ENCODE measurements at places on chromosomes 3 and 15.

DNA sequence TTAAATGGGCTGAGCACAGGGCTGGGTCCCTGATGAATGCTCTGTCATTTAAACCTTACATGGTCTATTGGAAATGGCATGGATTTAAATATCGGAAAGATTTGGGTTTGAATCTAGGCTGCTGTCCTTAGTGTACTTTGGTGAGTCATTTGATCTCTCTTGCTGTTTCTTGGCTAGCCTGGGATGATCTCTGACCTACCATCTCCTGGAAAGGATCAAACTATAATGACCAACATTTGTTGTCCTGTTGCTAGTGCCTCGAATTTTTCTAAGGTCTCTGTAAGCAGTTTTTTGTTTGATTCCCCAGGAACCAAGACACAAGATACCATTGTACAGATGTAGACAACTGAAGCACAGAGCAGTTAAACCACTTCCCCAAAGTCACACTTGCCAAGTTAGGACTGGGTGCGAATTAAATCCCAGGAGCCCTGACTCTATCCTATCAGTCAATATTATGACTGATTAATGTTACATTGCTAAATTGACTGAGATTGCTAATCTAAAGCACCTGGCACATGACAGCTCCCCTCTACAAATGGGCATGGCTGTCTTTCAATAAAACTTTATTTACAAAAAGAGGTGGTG lies 244.9 kb upstream of the MCTP2 start:
- DNase-seq, result no peak

DNA sequence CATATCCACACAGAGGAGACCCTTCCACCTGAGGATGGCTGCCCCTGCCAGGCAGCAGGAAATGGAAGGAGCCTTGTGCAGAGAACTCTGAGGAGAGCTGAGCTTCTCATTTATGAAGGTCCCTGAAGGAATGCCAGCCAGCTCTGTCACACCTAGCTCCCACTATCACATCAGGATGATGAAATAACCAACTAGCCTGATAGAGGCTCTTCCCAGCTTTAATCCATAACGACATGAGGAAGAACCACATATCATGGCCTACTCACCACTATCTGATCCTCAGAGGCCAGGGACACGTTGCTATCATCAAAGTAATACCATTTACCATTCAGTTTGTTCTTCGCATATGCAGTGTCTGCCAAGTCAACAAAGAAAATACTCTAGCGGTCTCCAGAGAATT lies 1.5 kb upstream of the C3orf62 start:
- no peak for DNase-seq

- DNase-seq, result no peak
Observed at GRCh38 chr3:86782866-86783265, 208.1 kb downstream of the VGLL3 start.

GRCh38 chr3:187619461-187619860 lies 50.7 kb downstream of the SST start:
- no peak for DNase-seq

DNA sequence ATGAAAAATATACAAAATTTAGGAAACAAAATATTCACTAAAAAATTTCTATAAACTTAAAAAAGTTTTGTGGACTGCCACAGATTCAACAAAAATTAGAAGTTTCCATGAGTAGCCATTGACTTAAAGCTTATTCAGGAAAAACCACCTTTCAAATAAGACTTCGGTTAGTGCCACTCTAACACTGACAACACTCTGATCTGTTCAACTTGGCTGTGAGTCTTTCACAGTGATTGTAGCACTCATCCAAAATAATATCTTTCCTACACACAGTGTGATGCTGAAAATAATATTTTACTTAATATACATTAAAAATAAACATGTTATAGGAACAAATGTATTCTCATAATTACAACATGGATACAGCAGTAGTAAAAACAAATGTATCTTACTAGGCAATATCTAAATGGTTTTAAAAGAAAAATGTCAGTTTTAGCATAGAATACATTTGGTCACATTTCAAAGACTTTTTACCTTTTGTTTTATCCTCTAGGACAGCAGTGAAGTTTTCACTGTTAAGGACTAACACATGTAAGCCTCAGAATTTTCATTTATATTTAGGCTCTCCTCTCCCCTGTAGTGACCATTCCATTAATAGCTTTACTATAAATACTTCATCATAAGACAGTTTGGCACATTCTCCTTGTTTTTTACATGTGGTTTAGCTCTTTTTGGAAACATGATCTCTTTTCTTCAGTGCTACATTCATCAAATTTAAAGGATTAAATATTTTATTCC lies at the start of gene ASB14:
TSS of gene ASB14 (minus strand) at position 527 of the 738 bp plus-strand sequence. CDS start 652 bp downstream, outside the sequence.
- no peak for DNase-seq

DNA sequence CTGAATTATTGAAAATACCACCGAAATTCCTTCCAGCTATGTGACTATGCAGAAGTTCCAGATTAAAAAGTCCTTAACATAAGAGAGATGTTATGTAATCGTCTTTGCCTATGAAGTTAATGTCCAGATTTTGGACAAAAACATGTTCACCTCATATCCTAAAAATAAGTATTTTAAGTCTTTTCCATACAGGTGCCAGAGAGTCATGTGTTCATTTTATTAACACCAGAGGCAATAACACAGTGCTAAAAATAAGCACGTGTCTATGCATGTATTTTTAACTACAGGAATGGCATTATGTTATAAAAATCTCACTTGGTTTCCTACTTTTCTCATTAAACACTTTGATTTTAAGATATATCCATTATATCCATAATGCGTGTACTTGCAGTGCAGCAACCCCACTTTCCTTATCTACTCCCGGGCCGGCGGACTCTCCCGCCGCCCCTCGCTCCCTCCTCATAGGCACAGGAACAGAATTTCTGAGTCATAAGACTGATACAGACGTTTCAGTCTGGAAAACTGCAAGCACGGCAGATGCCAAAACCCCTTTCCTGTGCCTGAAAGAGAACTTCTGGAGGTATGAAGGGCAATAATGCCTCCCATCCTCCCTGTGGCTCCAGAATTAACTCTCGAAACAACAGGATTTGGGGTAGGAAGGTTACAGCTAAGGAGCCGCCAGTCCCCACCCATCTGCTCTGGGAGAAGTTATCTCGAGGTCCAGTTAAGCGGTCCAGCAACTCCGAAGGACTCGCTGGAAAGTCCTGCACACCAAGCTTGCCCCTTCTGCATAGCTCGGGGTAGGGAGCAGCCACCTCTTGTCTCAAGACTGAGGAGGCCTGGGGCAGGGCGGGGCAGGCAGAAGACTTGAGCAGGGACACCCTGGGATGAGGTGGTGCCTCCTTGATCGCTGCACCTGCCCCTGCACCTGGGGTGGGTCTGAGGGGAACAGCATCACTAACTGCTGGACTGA lies 22.3 kb upstream of the PSTPIP1 start:
- DNase-seq, result no peak

GRCh38 chr15:30072630-30073029 lies 10.1 kb upstream of the GOLGA8J start:
- DNase-seq, result no peak

GRCh38 chr3:123444023-123444422 lies 4.9 kb downstream of the ADCY5 start:
- DNase-seq, result no peak

- DNase-seq, result no peak
Observed at GRCh38 chr3:195869413-195870001, 38.8 kb downstream of the TNK2 start.

DNA sequence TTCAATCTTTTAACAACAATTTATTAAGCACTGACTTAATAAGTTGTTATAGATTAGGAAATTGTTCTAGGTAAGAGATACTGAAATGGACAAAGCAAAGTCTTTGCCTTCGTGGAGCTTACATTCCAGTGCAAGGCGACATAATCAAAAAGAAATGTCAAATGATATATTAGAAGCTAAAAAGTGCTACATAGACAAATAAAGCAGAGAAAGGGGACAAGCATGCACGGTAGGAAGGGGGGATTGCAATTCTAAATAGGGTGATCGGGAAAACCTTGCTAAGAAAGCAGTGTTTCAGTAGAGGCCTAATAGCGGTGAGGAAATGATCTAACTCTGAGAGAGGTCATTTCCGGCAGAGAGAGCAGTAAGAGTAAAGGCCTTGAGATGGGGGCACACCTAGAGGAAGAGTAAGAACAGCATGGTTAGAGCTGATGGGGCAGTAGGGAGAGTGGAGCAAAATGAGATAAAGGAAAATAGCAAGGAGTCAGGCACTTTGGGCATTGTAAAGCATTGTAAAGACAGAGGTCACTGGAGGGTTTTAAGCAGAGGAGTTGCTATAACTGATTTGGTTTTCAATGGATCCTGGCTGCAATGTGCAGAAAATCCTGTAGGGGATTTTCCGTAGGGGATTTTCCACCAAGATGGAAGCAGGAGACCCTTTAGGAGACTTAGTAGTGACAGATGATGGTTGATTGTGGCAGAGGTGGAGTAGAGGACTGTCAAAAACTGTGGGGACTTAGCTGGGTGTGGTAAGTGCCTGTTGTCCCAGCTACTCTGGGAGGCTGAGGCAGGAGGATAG lies 71.7 kb upstream of the CFAP20DC start:
- DNase-seq, result no peak

DNA sequence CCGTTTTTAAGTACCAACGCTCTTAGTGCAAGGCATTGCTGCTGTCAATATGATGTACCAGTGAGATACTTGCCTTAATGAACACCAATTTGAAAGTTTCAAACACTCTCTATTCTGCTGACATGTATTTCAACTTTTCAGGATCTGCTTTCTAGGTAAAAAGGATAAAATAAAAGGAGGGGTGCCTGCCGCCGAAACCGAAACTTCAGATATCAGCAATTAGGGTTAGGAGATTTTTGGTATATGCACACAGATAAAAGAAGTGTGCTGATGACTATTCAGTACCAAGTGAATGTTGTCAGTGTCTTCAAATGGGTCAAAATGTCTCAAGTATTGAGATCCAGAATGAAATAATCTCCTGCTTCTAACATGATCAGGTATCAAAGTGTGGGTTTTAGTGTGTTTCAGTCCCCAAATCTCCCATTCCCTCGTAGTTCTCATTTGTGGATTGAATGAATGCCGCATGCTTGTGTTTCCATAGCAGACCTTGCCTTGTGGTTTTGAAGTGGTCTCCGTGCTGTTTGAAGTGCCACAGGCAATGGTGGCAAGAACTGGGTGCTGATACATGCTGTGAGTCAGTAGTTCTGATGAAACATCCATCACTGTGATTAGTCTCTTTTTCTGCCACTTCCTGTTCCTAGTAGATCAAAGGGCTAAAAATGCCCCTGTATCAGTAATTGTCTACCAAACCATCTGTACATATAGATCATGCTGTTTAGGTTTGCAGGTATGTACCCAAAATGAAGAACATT lies 22.5 kb downstream of the CHST14 start:
- DNase-seq, result peak; percentile 67

DNA sequence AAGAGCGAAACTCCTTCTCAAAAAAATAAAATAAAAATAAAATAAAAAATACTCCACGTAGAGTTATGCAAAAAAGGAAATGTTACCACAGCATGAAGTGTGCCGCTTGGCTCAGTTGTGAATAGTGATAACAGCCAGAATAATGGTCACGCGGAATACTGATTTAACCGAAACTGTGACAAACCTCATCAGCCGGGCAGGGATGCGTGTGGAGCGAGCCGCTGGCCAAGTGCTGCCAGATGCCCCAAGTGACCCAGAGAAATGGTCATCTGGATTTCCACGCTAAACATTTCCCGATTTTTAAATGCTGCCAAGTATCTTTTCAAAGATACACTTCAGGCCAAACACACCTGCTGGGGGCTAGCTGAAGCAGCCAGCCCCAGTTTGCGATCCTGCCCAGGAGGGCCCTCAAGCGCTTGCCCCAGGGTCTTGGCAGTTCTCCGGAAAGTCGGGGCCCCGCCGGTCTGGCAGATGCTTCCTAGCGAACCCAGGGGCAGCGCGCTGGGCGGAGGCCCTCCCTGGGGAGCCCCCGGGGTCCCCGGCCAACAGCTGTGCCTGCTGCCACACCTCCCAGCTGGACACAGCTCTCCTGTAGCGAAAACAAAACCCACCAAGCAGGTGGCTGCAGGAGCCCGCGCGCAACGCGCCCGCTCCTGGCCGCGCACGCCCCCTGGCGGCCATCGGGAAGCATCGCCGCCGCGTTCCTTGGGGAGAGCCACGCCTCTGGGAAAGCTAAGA lies 35.1 kb downstream of the CMTM6 start:
- DNase-seq, result peak; percentile 52

DNA sequence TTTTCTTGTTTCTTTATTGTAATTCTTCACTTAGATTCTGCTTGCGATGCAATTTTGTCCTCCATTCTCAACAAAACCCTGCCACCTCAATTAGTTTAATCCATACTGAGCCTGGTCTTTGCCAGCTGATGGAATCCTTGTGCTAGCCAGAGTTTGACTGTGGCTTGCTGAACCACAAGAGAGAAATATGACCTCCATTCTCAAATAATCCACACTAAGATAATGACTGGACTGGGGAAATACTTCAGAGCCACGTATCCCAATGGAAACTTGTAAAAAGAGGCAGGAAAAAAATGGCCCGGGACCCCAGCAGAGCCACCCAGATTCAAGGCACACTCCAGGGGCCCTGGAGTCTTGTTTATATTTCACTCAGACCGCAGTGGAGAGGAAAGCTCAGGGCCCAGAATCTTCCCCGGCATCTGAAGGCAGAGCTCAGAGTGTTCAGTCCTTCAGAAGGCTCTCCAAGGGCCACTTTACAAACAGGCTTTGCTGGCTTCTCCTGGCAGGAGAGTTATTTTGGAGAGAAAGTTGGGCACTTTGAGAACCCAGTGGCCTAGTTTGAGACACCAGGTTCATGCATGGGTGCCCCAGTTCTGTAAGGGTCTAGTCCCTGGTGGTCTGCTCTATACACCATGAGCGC lies 62.7 kb downstream of the SSUH2 start:
- no peak for DNase-seq

DNA sequence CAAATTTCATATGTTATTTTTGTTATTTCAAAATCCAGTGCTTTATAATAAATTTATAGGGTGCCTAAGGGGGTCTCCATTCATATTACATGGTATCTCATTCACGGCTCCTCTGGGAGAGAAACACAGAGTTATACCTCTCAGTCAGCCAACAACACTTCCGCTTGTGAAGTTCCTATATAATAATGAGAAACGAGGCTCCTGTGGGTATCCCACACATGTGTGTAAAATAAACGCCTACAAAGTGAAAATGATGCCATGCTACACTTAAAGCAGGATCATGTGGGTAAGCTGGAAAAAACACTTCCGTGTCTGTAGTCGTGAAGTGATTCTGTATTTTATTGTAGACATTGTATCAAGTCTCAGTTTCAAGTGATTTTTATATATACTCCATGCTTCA lies 218.8 kb upstream of the ICE2 start:
- no peak for DNase-seq

GRCh38 chr15:69414701-69415167 lies 585 bp downstream of the KIF23 start:
- peak; percentile 20 for DNase-seq

GRCh38 chr3:51389423-51390183 lies 1.5 kb upstream of the RBM15B start:
- peak; percentile 46 for DNase-seq

GRCh38 chr3:183188895-183189462 lies 26.4 kb upstream of the LAMP3 start:
- no peak for DNase-seq

- no peak for DNase-seq
Observed at GRCh38 chr3:57221883-57222282, 5.6 kb upstream of the APPL1 start.

GRCh38 chr3:127688416-127689265 lies 15.9 kb downstream of the ABTB1 start:
- DNase-seq, result no peak
